Spleen (tissue), 13 donors: ENCODE measurements at places on chromosomes 5 and 9.

- DNase-seq = no peak
These were observed 21.6 kb downstream of the SNX30 start for GRCh38 chr9:112772215-112772509.

DNA sequence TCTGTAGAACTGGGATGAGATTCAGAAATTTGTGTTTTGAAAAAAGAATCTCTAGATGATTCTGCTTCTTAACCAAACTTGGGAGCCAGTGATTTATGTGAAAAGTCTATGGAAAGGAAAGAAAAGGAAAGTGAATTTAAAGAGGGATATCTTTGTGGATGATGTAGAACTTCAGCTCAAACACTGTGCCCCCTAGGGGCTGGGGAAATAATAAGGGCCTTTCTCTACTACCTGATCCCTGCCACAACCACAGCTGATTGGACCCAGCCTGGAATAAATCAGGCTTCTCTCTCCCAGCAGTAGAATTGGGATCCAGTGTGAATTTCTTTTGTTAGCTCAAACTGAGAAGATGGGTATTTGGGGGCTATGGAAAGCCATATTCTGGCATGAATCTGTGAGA lies 155.0 kb downstream of the PRELID2 start:
- DNase-seq = no peak

DNA sequence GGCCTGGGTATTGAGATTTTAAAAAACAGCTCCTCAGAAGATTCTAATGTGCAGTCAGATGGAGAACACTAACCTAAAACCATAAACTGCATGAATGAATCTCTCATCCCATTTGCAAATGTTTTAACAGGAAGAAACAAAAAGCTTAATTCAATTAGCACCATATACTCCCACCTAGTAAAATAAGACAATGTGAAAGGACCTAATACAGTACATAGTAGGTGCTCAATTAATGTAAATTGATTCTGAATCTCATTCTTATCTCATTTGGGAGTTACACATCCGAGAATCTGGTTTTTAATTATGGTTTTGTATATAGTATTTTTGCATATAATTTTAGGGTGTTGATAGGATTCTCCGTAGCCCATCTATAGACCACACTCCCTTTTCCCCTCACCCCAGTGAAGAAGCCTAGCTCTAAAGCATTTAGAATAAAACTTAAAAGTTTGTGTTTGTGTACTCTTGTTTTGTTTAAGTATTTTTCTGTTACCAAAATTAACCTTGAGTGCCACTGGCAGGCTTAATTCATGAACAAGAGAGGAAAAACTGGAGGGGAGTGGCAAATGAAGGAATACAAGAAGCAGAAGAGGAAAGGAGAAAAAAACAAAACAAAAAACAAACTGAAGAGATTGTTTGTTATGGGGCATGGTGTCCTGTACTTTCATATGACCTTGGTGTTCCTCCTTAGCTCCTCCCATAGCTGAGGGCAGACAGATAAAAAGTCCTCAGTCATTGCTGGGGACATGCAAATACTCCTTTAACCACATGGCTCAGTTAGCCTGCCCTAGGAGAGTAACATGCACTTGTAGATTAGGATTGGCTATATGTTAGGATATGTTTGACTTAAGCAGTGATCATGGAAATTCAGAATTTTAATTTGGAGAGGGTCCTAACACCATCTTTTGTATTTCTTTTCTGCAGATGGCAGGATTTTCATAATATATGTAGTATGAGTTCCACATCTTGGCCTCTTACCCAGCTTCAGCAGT lies 1.2 kb downstream of the RNF14 start:
- no peak for DNase-seq

GRCh38 chr9:98085944-98086343 lies 29.4 kb downstream of the NANS start:
- DNase-seq = peak; percentile 29

DNA sequence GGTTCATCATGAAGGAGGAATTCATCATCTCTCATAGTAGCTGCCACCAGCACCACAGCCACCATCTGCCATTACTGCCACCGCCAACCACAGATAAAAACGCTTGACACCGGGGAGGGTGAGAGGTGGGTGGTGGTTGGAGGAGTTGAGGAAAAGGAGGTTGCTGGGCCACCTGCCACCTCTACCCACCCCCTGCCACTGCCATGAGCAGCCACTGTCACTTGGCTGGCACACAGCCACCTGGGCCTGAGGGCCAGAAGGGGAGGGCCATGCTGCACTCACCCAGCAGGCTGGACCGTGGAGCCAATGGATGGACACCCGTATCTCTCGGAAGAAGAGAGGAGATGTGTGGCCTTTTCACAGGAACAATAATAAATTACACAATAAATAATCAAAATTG lies 31.3 kb upstream of the SLC36A2 start:
- DNase-seq = no peak
